Pons (tissue), 1 donor: ENCODE measurements at places on chromosomes 5 and 9.

GRCh38 chr5:149412783-149413476 is 33.8 kb upstream of the IL17B start:
- no peak for DNase-seq

- DNase-seq = no peak
Measured at GRCh38 chr5:181263633-181264032, 2.7 kb upstream of the TRIM52 start.

- DNase-seq = peak; percentile 85
Measured at GRCh38 chr9:129495620-129496472, 125.1 kb downstream of the C9orf50 start.

- DNase-seq = no peak
Measured at GRCh38 chr9:133945977-133946753, 46.0 kb downstream of the VAV2 start.

DNA sequence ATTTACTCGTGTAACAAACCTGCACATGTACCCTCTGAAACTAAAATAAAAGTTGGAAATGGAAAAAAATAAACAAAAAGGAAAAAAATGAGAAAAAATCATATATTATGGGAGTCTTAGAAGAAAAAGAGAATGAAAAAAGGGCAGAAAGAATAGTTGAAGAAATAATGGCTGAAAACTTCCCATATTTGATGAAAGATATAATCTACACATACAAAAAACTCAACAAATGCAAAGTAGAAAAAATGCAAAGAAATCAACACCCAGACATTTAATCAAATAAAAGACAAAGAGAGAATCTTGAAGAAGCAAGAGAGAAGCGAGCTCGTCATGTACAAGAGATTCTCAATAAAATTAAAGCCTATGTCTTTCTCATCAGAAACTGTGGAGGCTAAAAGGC is 73.8 kb downstream of the SLC25A46 start:
- no peak for DNase-seq

GRCh38 chr5:27511061-27511460 is 472.7 kb upstream of the CDH9 start:
- no peak for DNase-seq

DNA sequence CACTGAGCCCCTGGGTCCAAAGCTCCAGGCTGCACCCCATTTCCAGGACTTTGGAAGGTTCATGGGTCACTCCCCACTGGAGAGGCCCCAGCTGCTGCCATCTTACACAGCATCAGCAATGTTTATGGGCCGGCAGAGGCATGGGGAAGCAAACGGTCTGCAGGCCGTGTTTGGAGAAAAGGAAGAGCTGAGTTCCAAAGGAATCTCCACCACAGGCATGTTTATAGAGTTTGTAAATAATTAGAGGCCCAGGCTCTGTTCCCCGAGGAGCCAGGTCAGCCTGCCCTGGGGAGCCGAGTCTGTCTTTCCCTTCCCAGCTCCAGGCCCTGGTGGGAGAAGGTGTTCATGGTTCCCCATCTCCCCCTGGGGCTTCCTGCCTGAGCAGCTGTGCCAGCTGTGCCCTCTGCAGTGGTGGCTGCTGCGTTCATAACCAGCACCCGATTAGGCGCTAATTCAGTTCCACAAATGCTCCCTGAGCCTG is 64.8 kb downstream of the COL27A1 start:
- DNase-seq = no peak

GRCh38 chr5:53923961-53924360 is 363.5 kb downstream of the NDUFS4 start:
- DNase-seq = no peak

DNA sequence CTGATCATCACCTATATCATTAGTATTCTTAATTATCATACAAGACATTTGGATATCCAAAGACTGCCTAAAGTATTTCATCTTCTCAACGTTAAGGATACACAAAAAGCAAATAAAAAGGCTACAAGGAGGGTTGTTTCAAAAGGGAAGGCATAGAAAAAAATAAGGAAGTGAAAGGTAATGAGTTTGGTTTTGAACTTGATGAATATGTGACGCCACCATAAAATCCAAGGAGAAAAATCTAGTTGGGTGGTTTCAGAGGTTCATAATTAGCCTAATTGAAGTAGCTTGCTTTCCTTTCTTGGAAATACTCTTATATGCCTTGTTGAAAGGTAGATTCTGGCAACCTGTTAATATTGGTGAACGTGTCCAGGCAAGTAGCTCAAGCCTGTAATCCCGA is 96.1 kb upstream of the SGCD start:
- no peak for DNase-seq

GRCh38 chr5:64838803-64839202 is 70.1 kb downstream of the CWC27 start:
- DNase-seq = no peak

DNA sequence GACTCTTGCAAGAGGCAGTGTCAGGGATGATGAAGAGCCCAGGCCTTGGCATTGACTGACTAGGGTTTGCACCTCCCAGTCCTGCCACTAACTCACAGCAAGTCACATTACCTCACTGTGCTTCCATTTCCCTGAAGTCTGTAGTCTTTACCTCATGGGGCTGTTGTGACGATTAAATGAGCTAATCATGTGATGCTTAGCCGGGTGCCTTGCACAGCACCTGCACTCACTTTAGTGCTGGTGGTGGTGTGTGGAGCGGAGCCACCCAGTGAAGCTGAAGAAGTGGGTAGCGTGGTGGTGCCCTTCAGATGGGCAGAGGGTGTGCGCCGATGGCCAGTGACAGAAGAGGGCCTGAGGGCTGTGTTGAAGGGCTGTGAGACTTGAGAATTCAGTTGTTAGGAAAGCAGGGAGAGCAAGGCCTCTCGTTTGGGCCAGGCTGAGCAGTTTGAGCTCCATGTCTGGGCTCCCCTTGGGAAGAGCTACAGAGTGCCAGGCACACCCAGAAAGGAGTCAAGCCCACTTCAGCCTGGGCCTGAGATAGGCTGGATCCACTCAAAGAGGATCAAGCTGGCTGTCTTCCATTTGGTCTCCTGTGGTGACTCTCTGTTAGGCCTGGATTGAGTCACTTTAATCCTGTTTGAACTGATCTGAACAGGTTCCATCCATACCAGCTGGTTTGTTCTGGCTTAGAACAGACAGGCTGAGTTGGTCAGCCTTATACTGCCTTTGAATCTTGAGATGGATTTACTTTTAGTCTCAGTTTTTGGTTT is 42.5 kb downstream of the RALGPS1 start:
- DNase-seq = peak; percentile 19

GRCh38 chr9:76738402-76738801 is 25.8 kb upstream of the PCA3 start:
- no peak for DNase-seq

DNA sequence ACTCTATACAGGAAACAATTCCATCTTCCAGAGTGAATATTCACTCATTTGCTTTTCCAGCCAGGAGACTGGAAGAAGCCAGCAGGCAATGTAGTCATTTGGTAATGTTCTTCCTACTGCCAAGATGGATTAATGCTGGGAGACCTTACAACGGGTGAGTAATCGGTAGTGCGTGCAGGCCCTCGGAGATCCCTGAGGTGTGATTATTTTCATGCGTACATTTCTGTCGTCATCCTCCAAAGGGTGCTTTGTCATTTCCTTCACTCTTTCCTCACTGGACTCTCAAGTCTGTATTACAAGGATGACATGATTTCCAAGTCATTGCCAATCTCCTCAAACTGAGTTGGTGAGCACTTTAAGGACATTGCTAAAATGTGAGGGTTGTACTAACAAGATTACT is 263.5 kb downstream of the CWC27 start:
- no peak for DNase-seq

GRCh38 chr5:158461240-158461854 is 602.4 kb upstream of the CLINT1 start:
- DNase-seq = no peak

DNA sequence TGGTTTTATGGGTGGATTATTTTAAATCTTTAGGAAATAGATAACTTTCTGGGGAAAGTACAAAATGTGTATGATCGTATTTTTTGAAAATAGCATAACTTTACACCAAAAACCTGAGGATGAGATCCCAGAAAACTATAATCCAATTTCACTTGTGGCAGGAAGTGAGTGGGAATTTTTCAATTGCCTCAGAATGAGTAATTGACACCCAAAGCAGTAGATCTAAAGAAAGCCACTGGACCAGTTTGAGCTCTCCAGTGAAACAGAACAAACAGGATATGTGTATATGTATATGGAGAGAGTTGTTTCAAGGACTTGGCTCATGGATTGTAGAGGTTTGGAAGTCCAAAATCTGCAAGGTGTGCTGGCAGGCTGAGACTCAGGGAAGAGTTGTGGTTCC is 109.2 kb upstream of the SHB start:
- no peak for DNase-seq

GRCh38 chr9:36188212-36188611 is 2.5 kb upstream of the CLTA start:
- DNase-seq = no peak
